ENCODE measurements at places on chromosomes 16 and 17.

DNA sequence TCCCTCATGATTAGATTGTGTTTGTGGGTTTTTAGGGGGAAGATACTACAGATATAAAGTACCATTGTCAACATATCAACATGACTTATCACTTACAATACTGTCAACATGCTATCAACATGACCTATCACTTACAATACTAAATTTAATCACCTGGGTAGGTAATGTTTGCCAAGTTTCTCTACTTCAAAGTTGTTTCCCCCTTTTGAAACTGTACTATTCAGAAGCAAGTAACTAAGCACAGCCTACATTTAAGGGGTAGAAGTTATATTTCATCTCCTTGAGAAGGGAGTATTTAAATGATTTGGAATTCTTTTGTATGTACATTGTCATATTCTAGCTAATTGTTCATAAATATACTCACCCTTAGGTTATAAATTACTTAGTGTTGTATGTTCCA is 68.7 kb downstream of the TRIM37 start:
- no peaks in the 10 kb centered on the region for H3K27me3 ChIP-seq
- peaks cover 80% of the 10 kb centered on the region for H3K36me3 ChIP-seq
- DNase-seq = no peak
- no peaks in the 10 kb centered on the region for H3K4me1 ChIP-seq

DNA sequence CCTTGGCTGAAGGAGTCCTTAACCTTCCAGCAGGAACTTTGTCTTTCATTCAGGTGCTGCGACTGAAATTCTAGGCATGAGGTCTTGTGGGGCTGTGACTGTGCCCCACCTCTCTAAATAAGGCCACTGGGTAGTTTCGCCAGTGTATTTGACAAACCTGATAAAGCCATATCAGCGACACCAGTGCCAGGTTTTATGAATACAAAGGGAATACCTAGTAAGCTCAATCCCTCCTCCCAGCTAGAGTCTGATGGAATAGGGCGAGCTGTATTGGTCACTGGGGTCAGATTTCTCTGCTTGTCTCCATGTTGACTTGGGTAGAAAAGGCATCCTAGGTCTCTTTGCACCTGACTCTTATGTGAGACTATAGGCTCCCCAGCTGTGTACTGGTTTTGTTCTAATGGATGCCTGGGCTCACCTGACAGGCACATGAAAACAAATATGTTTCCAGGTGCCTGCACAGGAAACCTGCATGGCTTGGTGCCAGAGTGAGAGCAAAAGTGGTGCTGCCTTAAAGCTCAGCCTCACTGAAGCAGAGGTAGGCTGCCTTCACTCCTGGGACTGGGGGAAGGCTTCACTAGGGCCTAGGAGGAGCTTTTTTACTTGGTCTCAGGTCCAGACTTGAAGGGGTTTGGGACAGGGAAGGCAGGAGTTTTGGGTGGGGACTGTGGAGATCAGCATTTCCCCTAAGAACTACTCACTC is 8.3 kb downstream of the SLC7A6 start:
- no peak overlapping the region for H3K4me3 ChIP-seq
- peaks cover 20% of the 10 kb centered on the region for H3K4me1 ChIP-seq
- H3K27me3 ChIP-seq = no peaks in the 10 kb centered on the region
- no peak overlapping the region for H3K27ac ChIP-seq
- no peak for DNase-seq

- no peak overlapping the region for H3K4me3 ChIP-seq
- H3K36me3 ChIP-seq = peaks cover 32% of the 10 kb centered on the region
- H3K27me3 ChIP-seq = no peaks in the 10 kb centered on the region
- peak; percentile 79 for DNase-seq
- peak overlapping the region; percentile 39 for H3K27ac ChIP-seq
Measured at GRCh38 chr17:28937044-28937729, 14.1 kb downstream of the PHF12 start.

DNA sequence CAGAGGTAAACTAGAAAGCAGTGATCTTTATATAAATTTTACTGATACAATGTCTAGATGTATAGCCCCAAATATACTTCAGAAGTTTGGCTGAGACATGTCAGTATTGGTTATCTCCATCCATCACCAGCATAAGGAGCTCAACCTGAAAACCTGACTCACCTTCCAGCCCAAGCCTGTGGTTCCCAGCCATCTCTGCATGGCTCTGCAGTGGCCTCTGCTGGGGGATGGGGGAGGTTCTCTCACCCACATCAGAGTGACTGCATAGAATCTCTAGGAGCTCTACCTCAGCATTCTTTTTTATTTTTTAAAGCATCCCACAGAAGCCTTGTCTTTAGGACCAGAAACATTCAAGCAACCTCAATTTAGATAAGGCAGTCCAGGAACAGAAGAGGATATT is 27.3 kb downstream of the USP7 start:
- no peak overlapping the region for H3K27ac ChIP-seq
- peaks cover 11% of the 10 kb centered on the region for H3K36me3 ChIP-seq
- peaks cover 28% of the 10 kb centered on the region for H3K4me1 ChIP-seq
- H3K4me3 ChIP-seq = no peak overlapping the region
- DNase-seq = peak; percentile 64

DNA sequence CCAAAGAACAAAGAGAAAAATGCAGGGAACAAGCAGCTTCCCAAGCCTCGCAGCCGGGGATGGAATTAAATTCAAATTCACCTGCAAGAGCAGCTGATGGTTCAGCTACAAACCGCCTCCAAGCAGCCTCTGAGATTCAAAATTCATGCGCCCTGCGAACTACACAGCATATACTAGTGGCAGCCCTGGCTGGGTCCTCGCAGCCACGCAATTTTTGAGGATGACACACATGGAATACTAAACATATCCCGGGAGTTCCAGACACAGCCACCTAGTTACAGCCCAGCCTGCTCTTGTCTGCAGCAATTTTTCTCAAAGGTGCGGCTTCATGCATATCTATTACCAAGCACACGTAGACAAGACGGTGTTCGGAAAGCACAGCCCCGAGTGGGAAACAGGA is 35.9 kb upstream of the KIFC3 start:
- no peak overlapping the region for H3K27ac ChIP-seq
- H3K36me3 ChIP-seq = no peaks in the 10 kb centered on the region
- no peak for DNase-seq
- no peak overlapping the region for H3K4me3 ChIP-seq
- no peaks in the 10 kb centered on the region for H3K27me3 ChIP-seq

- no peak for DNase-seq
- no peak overlapping the region for H3K4me3 ChIP-seq
- no peak overlapping the region for H3K27ac ChIP-seq
- H3K27me3 ChIP-seq = peaks cover 11% of the 10 kb centered on the region
- peaks cover 9% of the 10 kb centered on the region for H3K4me1 ChIP-seq
- peaks cover under 1% of the 10 kb centered on the region for H3K36me3 ChIP-seq
Measured at GRCh38 chr16:2954656-2955381, 9.3 kb upstream of the KREMEN2 start.

GRCh38 chr17:50361561-50362480 is 11.2 kb downstream of the MRPL27 start:
- no peaks in the 10 kb centered on the region for H3K27me3 ChIP-seq
- peak overlapping the region; percentile 67 for H3K27ac ChIP-seq
- no peak overlapping the region for H3K4me3 ChIP-seq
- H3K36me3 ChIP-seq = peaks cover 27% of the 10 kb centered on the region

- no peak for DNase-seq
- H3K27me3 ChIP-seq = no peaks in the 10 kb centered on the region
- no peaks in the 10 kb centered on the region for H3K36me3 ChIP-seq
- H3K4me3 ChIP-seq = no peak overlapping the region
- H3K27ac ChIP-seq = no peak overlapping the region
Measured at GRCh38 chr17:43574896-43575525, 28.9 kb upstream of the ETV4 start.

DNA sequence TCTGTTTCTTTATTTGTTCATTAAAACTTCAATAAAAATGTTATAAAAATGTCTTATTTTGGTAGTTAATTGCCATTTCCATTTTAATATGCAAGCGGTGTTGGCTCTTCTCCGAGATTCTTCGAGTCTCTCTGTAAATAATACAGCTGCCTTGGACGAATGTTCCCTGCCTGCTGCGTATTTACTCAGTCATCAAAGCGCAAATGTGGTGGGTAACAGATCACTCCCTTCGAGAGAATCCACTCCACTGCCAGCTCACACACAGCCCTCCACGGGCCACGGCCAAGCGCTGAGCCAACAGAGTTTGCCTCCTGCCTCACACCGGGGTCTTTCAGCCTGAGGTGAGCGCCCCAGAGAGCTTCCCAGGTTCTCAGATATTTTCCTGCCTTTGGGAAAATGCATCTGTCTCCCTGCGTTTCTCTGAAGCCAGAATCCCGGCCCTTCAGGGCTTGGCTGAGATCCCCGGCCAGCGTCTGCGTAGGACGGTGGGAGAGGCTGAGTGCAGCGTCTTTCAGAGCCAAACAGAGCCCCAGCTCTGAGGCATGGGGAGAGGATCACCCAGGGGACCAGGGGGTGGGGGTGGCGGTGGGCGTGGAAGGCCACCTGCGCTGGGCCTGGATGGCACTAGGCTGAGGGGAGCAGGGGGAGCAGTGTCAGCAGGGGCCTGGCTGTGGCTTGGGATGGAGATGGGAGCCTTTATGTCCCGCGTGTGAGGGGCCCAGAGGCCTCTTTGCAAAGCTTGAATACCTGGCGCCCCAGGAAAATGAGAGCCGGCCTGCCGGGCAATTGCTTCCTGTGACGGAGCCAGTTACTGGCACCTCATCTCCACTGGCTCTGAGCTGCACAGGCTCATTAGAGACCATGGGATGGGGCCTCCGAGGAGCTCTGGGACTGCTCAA is 248.7 kb downstream of the RBFOX3 start:
- H3K36me3 ChIP-seq = no peaks in the 10 kb centered on the region
- H3K27me3 ChIP-seq = peaks cover 98% of the 10 kb centered on the region
- H3K4me1 ChIP-seq = no peaks in the 10 kb centered on the region
- DNase-seq = no peak
- H3K27ac ChIP-seq = no peak overlapping the region

GRCh38 chr16:85800321-85800669 is 800 bp downstream of the COX4I1 start:
- H3K27me3 ChIP-seq = no peaks in the 10 kb centered on the region
- H3K4me1 ChIP-seq = peaks cover 32% of the 10 kb centered on the region
- H3K36me3 ChIP-seq = peaks cover 55% of the 10 kb centered on the region
- peak overlapping the region; percentile 85 for H3K4me3 ChIP-seq
- peak overlapping the region; percentile 91 for H3K27ac ChIP-seq

DNA sequence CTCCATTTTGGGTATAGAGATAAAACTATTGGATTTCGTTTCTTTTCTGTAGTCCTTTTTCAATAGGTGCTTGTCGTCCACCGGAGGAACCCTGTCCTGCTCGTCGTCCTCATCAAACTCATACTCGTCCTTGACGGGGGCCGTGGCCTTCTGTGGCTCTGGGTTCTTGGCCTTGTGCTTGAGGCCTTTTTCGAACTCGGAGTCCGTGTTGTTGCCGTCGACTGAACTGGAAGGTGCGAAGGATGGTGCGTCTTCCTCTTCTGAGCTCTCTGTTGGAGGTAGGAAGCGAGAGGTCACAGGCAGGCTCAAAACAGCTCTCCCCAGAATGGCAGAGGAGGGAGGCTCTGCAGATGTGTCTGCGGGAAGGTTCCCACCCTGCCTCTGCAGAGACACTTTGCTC is 67.9 kb downstream of the ZNF778 start:
- peaks cover 22% of the 10 kb centered on the region for H3K36me3 ChIP-seq
- no peak overlapping the region for H3K4me3 ChIP-seq
- DNase-seq = no peak
- H3K27me3 ChIP-seq = no peaks in the 10 kb centered on the region
- no peak overlapping the region for H3K27ac ChIP-seq

DNA sequence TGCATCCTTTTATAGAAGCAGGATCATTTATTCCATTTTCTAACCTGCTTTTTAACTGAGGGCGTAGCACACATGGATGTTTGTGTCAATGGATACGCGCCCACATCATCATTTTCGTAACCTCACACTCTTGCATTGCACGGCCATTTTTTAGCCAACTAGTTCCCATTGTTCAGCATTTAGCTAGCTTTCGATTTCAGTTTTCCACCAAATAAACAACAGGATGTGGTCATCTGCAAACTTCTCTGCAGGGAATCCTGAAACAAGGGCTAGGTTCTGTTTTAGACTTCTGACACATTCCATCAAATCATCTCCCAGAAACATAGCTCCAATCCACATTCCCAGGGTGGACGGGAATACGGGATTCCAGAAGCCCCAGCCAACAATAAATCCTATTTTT is 6.4 kb downstream of the CYB561 start:
- no peak for DNase-seq
- no peak overlapping the region for H3K4me3 ChIP-seq
- H3K4me1 ChIP-seq = peaks cover 31% of the 10 kb centered on the region

GRCh38 chr16:53291757-53292392 is 142.4 kb upstream of the RBL2 start:
- H3K4me3 ChIP-seq = no peak overlapping the region
- H3K4me1 ChIP-seq = no peaks in the 10 kb centered on the region
- DNase-seq = no peak
- H3K27ac ChIP-seq = no peak overlapping the region
- H3K27me3 ChIP-seq = no peaks in the 10 kb centered on the region

DNA sequence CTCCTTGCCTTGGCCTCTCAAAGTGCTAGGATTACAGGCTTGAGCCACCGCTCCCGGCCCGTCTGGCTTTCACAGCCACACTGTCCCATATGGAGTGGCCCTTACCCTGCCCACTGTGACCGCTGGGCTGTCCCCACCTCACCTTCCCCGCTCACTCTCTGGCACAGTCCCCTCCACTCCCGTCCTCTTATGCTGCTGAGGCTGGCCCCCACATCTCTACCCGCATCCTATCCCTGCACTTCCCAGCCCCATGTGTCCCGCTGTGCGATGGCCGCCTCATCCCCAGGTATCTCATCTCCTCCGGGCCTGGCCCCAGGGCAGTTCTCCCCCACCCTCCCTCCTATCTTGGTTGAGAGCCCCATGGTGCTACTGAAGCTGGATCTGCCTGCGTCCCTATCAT is 93.2 kb downstream of the PGS1 start:
- H3K36me3 ChIP-seq = no peaks in the 10 kb centered on the region
- no peaks in the 10 kb centered on the region for H3K27me3 ChIP-seq
- no peak overlapping the region for H3K4me3 ChIP-seq
- no peaks in the 10 kb centered on the region for H3K4me1 ChIP-seq
- no peak for DNase-seq
- H3K27ac ChIP-seq = no peak overlapping the region

GRCh38 chr16:87725596-87726235 is 40.1 kb downstream of the KLHDC4 start:
- no peak for DNase-seq
- no peaks in the 10 kb centered on the region for H3K4me1 ChIP-seq
- no peaks in the 10 kb centered on the region for H3K27me3 ChIP-seq
- H3K36me3 ChIP-seq = peaks cover 81% of the 10 kb centered on the region
- no peak overlapping the region for H3K27ac ChIP-seq
- no peak overlapping the region for H3K4me3 ChIP-seq

- H3K36me3 ChIP-seq = no peaks in the 10 kb centered on the region
- H3K4me1 ChIP-seq = peaks cover 6% of the 10 kb centered on the region
- DNase-seq = no peak
- no peak overlapping the region for H3K4me3 ChIP-seq
- H3K27me3 ChIP-seq = peaks cover 95% of the 10 kb centered on the region
- H3K27ac ChIP-seq = no peak overlapping the region
Measured at GRCh38 chr17:48644159-48644558, 18.0 kb upstream of the HOXB9 start.

- no peaks in the 10 kb centered on the region for H3K36me3 ChIP-seq
- H3K27ac ChIP-seq = no peak overlapping the region
- DNase-seq = no peak
- H3K27me3 ChIP-seq = no peaks in the 10 kb centered on the region
- H3K4me3 ChIP-seq = no peak overlapping the region
Measured at GRCh38 chr16:82773018-82773417, 146.2 kb downstream of the CDH13 start.

GRCh38 chr17:74282587-74283370 is 8.7 kb downstream of the DNAI2 start:
- H3K27ac ChIP-seq = no peak overlapping the region
- H3K4me3 ChIP-seq = no peak overlapping the region
- H3K4me1 ChIP-seq = peaks cover 7% of the 10 kb centered on the region
- H3K27me3 ChIP-seq = no peaks in the 10 kb centered on the region

Measured in MCF 10A (cell line).